ENCODE measurements at places on chromosomes 16 and 17.

GRCh38 chr16:20851601-20852000, 45.3 kb downstream of the REXO5 start:
- no peak for DNase-seq

GRCh38 chr17:62705778-62706597, 78.5 kb downstream of the MRC2 start:
- DNase-seq: no peak

DNA sequence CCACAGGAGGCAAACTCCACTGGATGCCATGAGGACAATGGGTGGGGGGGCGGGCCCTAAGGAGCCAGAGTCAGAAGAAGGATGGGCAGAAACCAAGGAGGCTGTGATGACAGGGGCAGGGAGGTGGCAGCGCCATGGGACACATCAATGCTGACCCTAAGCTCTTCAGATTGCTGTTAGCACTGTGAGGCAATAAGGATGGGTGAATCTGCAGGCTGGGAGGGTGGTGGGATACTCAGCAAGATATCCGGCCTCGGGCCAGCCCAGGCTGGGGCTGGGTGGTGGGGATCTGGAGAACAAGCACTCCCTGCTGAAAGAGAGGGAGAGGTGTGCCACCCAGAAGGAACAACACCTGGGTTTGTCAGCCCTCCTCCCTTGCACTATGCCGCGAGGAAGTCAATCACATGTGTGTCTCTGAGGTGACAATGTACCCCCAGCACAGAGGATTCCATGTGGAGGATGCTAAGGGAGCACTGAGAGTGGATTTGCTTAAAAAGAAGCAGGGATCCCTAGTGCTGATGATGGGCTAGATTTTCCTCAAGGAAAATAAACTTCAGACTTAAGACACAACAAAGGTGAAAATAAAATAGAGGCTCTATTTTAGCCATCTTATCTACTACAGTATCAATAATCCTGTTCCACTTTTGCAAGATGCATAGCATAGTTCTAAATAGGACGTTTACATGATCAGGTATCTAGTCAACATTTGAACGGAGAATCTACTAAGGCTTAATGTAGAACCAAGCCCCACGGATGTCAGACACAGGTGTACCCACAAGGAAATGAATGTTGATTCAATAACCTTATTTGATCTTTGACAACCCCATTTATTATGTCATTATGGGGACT, 22.6 kb downstream of the SMPD3 start:
- DNase-seq: no peak

DNA sequence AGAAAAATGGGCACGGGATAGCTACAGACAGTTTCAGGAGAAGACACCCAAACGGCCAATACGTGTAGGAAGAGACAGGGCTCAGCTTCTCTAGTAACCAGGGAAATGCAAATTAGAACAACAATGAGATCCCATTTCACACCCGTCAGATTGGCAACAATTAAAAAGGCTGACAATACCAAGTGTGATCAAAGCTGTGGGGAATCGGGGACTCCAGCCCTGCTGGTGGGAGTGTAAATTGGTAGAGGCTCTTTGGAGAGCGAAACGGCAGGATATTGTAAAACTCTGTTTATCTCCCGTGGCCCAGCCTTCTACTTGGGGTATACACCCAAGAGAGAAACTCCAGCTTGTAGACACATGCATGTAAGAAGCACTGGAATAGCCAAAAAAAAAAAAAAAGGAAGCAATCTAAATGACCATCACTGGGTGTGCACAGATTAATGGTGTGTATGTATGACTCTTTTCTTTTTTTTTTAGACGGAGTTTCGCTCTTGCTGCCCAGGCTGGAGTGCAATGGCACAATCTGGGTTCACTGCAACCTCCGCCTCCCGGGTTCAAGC, 27.5 kb downstream of the MYBBP1A start:
- no peak for DNase-seq

GRCh38 chr17:34633351-34633750, 54.0 kb downstream of the TMEM132E start:
- no peak for DNase-seq

DNA sequence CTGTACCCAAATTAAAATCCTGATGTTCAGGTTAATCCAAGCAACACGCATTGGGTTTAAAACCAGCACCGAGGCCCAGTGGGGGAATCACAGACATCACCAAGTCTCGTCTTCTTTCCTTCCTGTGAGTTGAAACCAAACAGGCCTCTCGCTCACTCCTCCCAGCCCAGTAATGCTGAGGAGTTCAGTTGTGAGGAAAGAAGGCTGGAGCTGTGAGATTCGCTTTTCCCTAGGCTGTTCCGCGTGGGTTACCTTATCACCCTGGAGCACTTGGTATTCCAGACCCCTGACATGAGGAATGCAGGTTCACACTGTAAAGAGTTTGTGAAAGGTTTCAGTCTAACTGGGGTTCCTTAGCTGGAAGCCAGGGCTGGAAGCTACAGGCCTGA, 20.8 kb downstream of the CIBAR2 start:
- DNase-seq: no peak

- DNase-seq: no peak
Observed at GRCh38 chr17:27588354-27588753, 42.6 kb upstream of the LGALS9 start.

DNA sequence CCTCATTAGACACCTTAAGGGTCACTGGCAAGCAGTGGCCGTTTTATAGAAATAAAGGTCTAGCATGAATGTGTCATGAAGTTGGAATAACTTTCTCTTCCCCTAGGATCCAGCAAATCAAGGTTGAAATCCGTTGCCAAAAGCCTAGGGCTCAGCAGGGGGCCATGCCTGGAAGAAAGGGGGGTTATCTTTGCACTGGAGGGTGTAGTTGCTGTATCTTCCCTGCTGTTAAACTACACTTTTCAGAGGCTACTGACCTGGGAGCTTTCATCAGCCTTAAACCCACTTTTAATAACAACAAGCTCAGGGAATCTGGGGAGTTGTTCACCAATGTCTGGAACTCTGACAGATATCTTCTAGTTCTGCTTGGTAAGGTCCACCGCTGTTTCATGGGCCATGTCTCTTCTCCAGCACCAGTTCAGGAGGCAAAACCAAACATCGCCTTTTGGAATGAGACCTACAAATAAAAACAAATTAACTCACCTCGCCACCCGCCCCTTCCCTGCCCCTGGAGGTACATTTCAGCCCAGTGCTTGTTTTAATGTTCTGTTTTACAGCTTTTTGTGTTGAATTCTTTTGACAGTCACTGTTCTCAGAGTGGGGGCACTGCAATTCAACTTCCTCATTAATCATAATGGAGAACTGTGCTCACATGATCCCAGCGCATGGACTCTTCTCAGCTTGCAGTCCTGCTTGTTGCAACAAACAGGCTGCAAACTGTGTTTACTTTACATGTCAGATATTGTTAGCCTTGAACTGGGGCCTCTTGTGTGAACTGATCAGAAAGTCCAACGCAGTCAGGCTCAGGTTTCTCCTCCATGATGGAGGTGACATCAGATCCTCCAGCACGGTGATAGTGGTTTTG, 508.7 kb downstream of the KCNJ2 start:
- no peak for DNase-seq

GRCh38 chr17:40075201-40075941, 12.6 kb downstream of the THRA start:
- DNase-seq: peak; percentile 72

- DNase-seq: peak; percentile 82
Observed at GRCh38 chr16:23514381-23515152, 4.3 kb upstream of the GGA2 start.

DNA sequence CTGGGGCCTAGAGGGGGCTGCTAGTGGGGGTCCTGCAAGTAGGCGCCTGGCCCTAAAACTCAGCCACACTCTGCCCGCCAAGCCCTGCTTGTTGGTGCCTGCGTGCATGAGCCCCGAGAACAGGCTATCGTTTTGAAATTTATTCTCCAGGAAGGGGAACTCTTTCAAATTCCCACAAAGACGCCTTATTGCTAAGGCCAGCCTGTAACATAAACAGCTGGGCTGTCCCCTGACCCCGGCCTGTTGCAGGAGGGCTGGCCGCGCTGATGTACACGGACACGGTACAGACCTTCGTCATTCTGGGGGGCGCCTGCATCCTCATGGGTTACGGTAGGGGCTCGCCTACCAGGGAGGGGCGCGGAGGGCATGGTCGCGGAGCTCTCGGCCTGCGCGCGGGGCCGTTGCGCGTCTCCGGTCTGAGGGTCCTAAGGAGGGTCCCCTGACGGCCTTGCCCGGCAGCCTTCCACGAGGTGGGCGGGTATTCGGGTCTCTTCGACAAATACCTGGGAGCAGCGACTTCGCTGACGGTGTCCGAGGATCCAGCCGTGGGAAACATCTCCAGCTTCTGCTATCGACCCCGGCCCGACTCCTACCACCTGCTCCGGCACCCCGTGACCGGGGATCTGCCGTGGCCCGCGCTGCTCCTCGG, 4.3 kb downstream of the SLC5A2 start:
- no peak for DNase-seq

- peak; percentile 87 for DNase-seq
Observed at GRCh38 chr17:49210158-49211029, at the start of the genes ABI3 and GNGT2. TSS of gene ABI3 (plus strand) at chr17:49210707. CDS start at chr17:49210725, 18 bp downstream. TSS of gene GNGT2 (minus strand) at chr17:49210574. CDS start at chr17:49207422, 3,152 bp downstream.

- no peak for DNase-seq
Observed at GRCh38 chr17:77854759-77855745, 103.5 kb upstream of the TNRC6C start.

- no peak for DNase-seq
Observed at GRCh38 chr16:75026892-75027391, 28.1 kb downstream of the ZNRF1 start.

GRCh38 chr16:28981517-28981916, 3.3 kb upstream of the LAT start:
- DNase-seq: peak; percentile 61

DNA sequence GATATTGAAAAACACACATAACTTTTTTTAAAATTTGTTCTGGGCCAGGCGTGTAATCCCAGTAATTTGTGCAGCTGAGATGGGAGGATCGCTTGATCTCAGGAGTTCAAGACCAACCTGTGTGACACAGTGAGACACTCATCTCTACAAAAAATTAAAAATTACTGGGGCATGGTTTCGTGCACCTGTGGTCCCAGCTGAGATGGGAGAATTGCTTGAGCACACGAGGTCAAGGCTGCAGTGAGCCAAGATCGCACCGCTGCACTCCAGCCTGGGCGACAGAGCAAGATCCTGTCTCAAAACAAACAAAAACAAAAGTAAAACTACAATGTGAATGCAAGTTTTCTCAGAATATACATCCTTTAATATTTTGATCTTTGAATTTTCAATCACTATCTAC, 15.1 kb downstream of the C16orf54 start:
- DNase-seq: no peak
